ENCODE measurements at places on chromosomes 7 and 10. TPM values are rescaled to one million over a fixed set of nuclear protein-coding genes. Genes with fewer than 3 reads are reported as not detected.
A peak's percentile ranks its signal among the peaks of the same experiment; 100 is the strongest.

GRCh38 chr10:31134311-31134952, 102.8 kb upstream of the ZNF438 start:
- DNase-seq, result peak; percentile 29

DNA sequence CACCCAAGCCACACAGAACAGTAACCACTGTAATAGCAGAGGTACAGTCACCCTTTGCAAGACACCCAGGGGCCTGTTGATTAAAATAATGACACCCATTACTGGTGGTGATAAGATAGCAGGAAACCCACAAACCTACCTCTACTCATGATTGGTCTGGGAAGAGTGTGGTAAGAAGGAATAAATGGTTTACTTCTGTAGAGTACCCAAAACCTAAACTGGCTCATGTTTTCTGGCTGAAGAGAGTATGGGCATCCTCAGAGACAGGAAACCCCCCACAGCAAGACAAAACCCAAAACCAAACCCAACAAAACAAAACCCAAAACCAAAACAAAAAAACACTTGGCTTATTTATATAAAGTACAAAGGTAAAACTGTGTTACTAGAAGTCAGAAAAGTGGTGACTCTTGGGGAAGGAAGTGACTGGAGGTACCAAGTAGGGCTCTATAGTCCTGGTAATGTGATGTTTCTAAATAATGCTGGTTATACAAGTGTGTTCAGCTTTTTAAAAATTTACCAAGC, 15.5 kb upstream of the DNAJB12 start:
- no peak for DNase-seq

GRCh38 chr7:66576646-66577045, 52.0 kb upstream of the KCTD7 start:
- no peak for DNase-seq

DNA sequence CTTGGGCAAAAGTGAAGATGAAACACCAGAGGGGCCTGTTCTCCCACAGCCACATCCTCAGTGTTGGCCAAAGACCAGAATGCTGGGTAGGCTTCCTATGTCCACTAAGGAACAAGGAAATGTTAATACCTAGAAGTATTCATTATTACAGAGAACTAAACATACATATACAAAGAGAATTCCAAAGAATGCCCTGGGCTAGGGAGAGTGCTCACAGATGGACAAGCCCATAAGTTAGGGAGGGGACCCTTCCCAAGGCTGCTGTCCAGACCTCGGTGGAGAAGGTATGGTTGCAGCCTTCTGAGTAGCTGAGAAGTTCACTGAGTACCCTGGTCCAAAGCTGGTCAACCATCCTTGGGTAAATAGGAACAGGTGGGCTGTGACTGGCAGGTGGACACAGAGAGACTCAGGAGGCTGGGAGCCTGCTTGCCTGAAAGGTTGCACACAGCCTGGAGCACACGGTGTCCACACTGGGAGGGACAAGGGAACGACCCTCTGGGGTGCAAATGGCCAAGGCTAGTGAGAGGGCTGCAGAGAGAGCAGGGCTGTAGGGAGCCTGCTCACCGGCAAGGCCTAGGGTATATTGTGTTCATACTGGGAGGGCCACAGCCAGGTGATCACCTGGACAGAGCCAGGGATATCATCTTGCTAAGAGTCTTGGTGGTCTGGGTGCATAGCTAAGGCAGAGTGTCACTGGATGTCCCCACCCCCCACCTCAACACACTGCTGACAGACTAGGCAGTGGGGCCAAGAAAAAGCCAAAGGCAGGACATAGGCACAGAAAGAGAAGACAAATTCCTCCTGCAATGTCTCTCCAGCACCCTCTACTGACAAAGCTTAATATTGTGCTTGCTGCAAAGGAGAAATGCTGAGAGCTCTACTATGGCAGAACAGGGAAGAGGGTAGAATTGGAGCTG, 40.3 kb downstream of the CPVL start:
- peak; percentile 56 for DNase-seq

- DNase-seq, result no peak
Observed at GRCh38 chr7:95766657-95767056, 5.7 kb upstream of the DYNC1I1 start.

- DNase-seq, result no peak
Observed at GRCh38 chr10:11754620-11755019, 12.4 kb downstream of the ECHDC3 start.

DNA sequence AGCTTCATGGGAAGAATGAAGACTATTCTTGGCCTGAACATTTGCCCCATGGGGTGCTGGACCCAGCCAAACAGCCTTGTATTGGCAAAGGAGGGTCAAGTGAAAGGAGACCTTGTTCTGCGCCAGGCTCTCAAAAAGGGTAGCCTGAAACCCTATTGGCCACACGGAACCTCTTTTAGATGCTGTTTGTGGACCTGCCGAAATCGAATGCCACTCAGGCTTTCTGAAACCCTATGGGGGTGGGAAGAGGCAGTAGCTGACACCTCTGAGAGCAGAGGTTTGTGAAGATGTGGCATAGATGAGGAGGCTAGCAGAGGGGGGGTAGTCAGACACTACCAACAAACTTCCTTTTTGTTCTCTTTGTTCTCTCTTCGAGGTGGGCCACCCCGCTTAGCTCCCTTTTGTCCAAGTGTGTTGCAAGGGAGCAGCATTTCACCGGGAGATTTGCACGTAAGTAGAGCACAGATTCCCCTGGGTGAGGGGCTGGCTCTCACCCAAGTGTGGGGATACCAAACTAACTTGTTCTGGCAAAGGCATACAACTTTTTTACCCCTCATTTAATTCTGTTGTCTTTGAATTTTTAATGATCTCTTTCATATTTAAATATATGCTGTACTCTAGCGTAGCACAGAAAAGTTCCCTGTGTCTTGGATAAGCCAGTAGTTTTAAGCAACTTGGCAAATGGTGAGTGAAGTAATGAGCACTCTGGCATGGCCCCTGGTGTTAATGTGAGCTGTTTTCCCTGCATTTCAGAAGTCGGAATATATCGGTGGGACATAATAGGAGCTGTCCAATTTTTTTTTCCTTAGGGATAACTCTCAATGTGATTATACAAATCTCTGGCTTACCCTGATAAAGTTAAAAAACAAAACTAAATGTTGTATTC, 107.7 kb downstream of the SEPTIN7 start:
- no peak for DNase-seq

DNA sequence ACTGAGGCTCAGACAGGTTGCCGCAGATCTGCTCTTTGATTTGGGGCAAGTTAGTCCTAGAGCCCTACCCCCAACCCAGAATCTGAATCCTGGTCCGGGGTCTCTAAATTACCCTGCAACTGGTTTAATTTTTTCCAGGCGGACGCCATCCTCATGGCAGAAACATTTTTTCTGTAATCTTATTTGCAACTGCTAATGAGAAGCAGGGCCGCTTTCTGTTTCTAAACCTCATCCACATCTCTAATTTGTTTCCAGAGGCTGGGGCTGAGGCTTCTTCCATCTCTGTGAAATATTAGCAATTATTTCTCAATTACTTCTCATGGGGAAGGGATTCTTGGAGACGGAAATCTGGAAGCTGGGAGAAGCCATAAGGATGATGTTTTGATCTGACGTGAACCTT, 261.6 kb downstream of the RPS24 start:
- DNase-seq, result no peak

DNA sequence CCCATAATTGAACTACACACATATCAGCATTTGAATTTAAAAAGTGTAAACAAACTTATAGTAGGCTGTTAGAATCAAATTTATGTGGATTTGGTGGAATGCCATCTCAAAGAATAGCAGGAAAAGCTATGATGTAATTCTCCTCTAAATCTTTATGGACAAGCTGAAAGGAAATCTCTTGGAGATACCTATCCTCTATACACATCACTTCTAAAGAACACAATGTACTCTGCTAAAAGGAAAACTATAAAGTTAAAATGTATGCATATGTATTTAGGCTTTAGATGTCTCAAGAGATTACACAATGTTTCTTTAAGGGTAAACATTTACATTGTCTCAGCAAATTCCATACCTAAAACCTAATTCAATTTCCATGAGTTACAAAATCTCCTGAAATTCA, 323.3 kb downstream of the CRPPA start:
- no peak for DNase-seq

DNA sequence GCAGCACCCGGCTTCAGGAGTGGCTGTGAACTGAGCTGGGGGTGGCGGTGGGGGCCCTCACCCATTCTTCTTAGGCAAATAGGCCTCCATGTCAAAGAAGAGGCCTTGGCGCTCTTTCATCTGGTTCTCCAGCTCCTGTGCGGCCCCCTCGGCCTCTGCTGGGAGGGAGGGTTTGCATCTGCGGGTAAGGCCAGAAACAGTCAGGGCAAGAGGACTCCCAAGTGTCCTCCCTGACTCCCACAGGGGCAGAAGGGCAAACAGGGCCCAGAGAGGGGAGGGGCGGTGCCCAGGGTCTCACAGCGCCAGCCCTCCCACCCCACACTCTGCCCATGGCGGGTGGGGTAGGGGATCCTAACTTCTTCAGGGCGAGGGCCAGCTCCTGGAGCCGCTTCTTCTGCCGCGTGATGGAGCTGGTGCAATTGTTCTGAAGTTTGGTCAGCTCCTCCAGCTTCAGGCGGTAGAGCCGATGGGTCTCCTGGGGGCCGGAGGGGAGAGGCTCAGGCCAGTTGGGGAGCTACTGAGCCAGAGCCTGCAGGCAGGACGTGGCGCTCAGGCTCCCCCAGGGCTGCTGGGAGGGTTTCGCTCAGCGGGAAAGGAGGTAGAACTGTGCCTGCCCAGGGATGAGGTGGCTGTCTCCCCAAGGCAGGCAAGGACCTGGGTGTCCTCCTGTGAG, 2.2 kb downstream of the TMEM120A start:
- no peak for DNase-seq

GRCh38 chr7:91235211-91235832, 28.9 kb upstream of the FZD1 start:
- DNase-seq, result no peak

The C10orf67 gene
- total RNA-seq, result 0.12 TPM

DNA sequence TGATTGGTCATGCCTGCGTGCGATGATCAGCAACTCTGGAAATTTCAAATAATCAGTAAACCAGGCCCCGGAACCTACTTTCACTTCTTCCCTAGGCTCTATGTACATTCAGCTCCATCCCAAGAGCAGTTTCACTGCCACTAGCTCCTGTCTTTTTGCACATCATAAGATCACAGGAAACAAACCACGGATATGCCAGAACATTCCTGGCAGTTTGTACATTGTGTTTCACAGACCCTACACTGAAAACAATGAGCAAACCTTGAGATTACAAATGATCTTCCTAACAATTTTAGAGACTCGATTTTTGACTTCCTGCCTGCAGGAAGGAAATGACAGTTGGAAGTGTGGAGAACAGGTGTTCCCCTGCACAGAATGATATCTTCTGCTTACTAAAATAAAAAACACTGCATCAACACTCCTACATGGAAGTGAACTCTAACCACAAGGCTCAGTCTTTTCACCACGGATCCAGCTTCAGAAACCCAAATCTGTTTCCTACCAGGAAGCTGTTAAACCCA, 7.6 kb upstream of the TMEM236 start:
- no peak for DNase-seq

- DNase-seq, result no peak
Observed at GRCh38 chr10:132841615-132841975, 55.6 kb upstream of the NKX6-2 start.

- no peak for DNase-seq
Observed at GRCh38 chr7:66205741-66206090, 582 bp downstream of the TPST1 start.

DNA sequence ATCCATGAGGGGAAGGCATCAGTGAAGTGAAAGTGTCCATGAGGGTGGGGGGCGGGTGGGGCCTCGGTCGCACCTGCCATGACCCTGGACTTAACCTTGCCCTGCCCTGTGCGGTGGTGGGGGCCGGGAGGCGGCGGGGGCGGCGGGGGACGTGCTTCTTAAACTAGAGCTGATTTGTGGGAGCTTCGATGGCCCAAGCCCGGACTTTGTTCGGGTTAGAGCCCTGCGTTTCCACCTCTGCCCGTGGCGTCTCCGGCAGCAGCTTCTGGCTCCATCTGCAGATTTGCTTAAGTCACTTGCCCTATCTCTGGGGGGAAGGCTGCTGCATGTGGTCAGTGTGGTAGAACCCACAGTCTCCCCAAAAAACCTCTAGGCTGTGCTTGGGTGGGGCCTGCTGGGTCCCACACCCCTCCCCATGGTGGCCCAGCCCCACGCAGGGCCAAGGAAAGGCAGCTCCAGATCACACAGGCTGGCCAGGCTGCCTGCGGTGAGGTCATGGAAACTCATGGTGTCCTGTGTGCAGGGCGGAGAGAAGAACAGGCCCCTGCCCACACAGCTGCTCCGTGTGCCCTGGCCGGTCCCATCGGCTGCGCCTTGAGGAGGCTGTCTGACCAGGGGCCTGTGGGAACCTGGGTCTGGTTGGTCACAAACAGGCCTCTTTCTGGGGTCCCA, 93.2 kb downstream of the INPP5A start:
- DNase-seq, result peak; percentile 65

DNA sequence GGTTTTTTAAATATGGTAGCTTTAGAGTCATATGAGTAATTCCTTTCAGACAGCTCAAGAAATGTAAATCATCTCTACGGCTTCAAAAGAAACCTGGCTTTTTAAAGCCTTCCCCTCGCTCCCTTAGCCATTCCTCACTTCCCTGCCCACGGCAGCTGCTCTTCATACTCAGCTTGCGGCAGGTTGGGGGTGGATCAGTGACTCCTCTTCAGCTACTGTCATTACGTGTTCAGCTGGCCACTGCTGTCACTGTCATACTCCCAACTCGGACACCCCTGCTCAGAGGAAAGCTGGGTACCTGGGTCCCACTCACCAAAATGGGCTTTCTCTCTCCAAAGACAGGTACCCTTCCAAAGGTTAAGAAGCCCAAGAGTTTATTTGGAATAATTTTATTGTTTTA, 6.6 kb downstream of the YWHAG start:
- no peak for DNase-seq
